ENCODE measurements at places on chromosomes 4 and X.

GRCh38 chr4:11914406-11914805 is 485.7 kb upstream of the HS3ST1 start:
- DNase-seq, result no peak
- H3K27me3 ChIP-seq, result no peaks in the 10 kb centered on the region
- H3K36me3 ChIP-seq, result no peaks in the 10 kb centered on the region
- H3K4me3 ChIP-seq, result no peak overlapping the region
- no peaks in the 10 kb centered on the region for H3K4me1 ChIP-seq

DNA sequence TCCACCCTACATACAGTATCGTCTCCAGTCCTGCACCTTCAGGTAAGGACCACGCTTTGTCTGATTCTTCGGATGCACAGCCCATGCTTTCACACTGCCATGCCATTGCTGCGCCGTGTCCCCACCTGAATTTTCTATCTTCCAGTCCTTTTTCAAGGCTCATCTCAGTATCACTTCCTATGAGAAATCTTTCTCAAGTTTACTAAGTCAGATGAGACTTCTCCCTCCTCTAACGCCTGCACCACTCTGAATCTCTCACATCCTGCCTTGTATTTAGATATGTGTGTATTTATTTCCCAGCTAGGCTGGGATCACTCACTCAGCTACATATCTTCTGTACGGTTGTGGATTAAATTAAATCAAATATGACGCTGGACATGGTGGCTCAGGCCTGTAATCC is 116.8 kb downstream of the SMIM20 start:
- H3K27ac ChIP-seq, result no peak overlapping the region
- H3K27me3 ChIP-seq, result peaks cover 5% of the 10 kb centered on the region
- no peak for DNase-seq
- H3K4me1 ChIP-seq, result peaks cover 35% of the 10 kb centered on the region
- no peaks in the 10 kb centered on the region for H3K36me3 ChIP-seq
- no peak overlapping the region for H3K4me3 ChIP-seq

DNA sequence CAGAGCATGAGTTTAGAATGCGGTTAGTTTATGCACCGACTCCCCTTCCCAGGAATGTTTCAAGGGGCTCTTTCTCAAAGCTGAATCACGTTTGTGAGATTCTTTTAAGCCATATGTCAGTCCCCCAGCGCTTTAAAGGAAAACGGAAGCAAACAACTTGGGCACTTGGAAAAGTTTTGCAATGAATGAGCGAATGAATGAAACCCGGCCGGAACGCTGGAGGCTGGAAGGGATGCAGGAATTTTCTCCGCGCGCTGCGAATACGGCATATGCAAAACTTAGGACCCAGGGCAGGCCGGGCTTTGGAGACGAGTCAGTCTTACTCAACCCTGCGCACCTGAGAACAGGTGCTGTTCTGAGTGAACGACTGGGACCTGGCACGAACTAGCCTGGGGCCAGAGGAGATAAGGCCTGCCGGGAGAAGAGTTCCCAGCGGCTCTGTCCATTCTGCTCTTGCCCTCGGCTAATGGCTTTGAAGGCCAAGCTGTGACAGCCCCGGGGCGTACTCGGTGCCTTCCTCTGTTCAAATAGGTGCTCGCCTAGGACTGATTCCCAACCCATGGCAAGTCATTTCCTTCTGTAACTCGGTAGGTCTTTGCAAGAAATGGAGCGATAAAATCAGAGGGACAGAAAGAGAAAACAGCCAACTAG is 743 bp upstream of the NRK start:
- peaks cover 11% of the 10 kb centered on the region for H3K4me1 ChIP-seq
- H3K27ac ChIP-seq, result no peak overlapping the region
- H3K4me3 ChIP-seq, result peak overlapping the region; percentile 48
- DNase-seq, result no peak
- H3K27me3 ChIP-seq, result no peaks in the 10 kb centered on the region

GRCh38 chr4:126265888-126266287 is 951.1 kb downstream of the FAT4 start:
- no peaks in the 10 kb centered on the region for H3K27me3 ChIP-seq
- no peak overlapping the region for H3K4me3 ChIP-seq
- no peaks in the 10 kb centered on the region for H3K36me3 ChIP-seq
- H3K4me1 ChIP-seq, result peaks cover 5% of the 10 kb centered on the region
- no peak for DNase-seq
- no peak overlapping the region for H3K27ac ChIP-seq

DNA sequence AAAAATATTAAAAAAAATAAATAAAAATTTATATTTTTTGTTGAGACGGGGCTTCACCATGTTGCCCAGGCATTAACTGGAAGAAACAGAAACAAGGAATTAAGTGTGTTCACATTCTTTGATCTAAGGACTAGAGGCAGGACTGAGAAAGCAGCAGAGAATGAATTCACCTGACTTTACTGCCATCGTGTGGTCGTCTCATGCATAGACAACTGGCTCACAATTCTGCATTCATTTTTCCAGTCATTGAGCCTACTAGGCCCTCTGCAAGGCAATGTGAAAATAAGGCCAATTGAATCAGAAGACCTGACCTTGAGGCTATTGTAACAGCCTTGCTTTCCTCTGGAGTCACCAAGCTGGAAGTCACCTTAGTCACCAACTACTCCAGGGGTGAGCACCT is 37.4 kb downstream of the LHFPL1 start:
- no peaks in the 10 kb centered on the region for H3K36me3 ChIP-seq
- H3K27ac ChIP-seq, result no peak overlapping the region
- DNase-seq, result no peak
- no peaks in the 10 kb centered on the region for H3K27me3 ChIP-seq
- H3K4me1 ChIP-seq, result no peaks in the 10 kb centered on the region

DNA sequence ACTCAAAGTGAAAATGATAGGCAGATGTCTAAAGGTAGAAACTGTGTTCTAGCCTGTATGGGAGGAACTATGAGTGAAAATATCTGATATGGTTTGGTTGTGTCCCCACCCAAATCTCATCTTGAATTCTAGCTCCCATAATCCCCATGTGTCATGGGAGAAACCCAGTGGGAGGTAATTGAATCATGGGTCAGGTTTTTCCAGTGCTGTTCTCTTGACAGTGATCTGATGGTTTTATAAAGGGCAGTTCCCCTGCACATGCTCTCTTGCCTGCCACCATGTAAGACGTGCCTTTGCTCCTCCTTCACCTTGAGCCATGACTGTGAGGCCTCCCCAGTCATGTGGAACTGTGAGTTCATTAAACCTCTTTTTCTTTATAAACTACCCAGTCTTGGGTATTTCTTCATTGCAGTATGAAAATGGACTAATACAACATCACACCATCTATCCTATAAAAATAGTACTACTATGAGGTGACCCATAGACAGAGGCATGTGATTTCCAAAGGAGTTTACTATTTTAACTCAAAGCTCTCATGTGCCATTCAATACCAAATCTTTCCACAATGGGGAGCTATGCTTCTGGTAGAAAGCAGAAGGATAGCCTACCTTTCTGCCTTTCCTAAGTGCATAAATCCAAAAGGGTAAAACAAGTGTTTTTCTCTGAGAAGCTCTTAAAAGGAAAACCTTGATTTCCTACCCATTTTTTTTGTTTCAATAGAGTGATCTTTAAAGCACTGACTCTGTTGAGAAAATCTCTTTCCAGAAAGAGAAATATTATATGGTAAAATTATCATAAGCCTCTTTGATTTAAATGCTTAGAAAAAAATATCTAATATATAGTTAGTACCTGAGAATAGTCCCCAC is 38.8 kb downstream of the SEC31A start:
- DNase-seq, result no peak
- no peak overlapping the region for H3K4me3 ChIP-seq
- H3K27ac ChIP-seq, result no peak overlapping the region

DNA sequence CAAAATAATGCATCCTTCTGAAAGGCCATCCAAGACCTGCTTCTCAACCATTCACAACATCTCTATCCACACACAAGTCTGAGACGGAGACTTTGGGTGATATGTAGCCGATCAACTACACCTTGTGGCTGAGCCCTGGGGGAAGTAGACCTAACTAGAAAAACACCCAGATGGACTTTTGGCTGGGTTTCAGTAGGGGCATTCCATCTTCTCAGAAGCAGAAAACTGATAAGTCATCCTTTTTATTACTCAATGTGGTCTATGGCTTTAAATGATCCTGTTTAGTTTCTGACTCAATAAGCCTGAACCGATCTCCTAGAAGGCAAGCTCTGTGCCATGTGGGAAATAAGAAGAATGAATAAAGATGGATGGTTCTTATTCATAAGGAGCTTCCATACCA is 82.5 kb upstream of the AFF2 start:
- no peak overlapping the region for H3K27ac ChIP-seq
- no peaks in the 10 kb centered on the region for H3K36me3 ChIP-seq
- H3K27me3 ChIP-seq, result no peaks in the 10 kb centered on the region
- H3K4me1 ChIP-seq, result no peaks in the 10 kb centered on the region
- DNase-seq, result no peak

GRCh38 chr4:13092702-13093101 is 391.4 kb downstream of the RAB28 start:
- no peaks in the 10 kb centered on the region for H3K36me3 ChIP-seq
- H3K4me1 ChIP-seq, result peaks cover 19% of the 10 kb centered on the region
- DNase-seq, result no peak
- H3K27me3 ChIP-seq, result no peaks in the 10 kb centered on the region
- no peak overlapping the region for H3K4me3 ChIP-seq
- H3K27ac ChIP-seq, result peak overlapping the region; percentile 24

GRCh38 chr4:15198070-15198727 is 195.9 kb downstream of the CPEB2 start:
- no peaks in the 10 kb centered on the region for H3K36me3 ChIP-seq
- no peak for DNase-seq
- no peak overlapping the region for H3K4me3 ChIP-seq
- H3K27ac ChIP-seq, result no peak overlapping the region

DNA sequence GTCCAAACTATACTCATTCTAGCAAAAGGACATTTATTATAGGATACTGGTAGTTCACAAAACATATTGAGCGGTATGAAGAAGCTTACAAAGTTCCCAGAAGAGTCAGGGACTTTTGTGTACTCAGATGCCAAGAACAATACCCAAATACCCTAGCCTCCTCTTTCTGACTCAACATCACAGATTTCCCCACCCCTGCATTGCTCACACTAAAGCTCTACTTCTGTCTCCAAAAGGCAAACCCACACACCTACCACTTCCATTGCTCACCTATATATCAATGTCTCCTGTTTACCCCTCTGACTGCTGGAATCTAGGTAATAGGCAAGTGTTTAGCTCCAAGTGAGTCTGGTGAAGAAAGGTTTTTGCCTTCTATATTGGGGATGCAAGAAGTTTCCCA is 100.7 kb upstream of the HCCS start:
- no peak overlapping the region for H3K4me3 ChIP-seq
- no peak overlapping the region for H3K27ac ChIP-seq
- no peaks in the 10 kb centered on the region for H3K27me3 ChIP-seq
- no peaks in the 10 kb centered on the region for H3K4me1 ChIP-seq
- no peak for DNase-seq

GRCh38 chrX:78950009-78950835 is 5.0 kb downstream of the P2RY10 start:
- no peaks in the 10 kb centered on the region for H3K4me1 ChIP-seq
- no peak for DNase-seq
- no peaks in the 10 kb centered on the region for H3K27me3 ChIP-seq
- H3K36me3 ChIP-seq, result no peaks in the 10 kb centered on the region
- H3K4me3 ChIP-seq, result no peak overlapping the region
- H3K27ac ChIP-seq, result no peak overlapping the region

- H3K27me3 ChIP-seq, result no peaks in the 10 kb centered on the region
- no peaks in the 10 kb centered on the region for H3K36me3 ChIP-seq
- H3K4me1 ChIP-seq, result peaks cover 16% of the 10 kb centered on the region
- no peak for DNase-seq
These were observed 98.2 kb downstream of the SOWAHB start for GRCh38 chr4:76799718-76800117.

- no peaks in the 10 kb centered on the region for H3K36me3 ChIP-seq
- no peaks in the 10 kb centered on the region for H3K27me3 ChIP-seq
These were observed 45.6 kb downstream of the FHL1 start for GRCh38 chrX:136192839-136193414.

- no peak overlapping the region for H3K4me3 ChIP-seq
- H3K27ac ChIP-seq, result no peak overlapping the region
- H3K4me1 ChIP-seq, result no peaks in the 10 kb centered on the region
- DNase-seq, result no peak
These were observed 36.1 kb downstream of the GRXCR1 start for GRCh38 chr4:42928582-42928981.

GRCh38 chrX:825991-826390 is 195.4 kb downstream of the SHOX start:
- DNase-seq, result no peak
- H3K27ac ChIP-seq, result no peak overlapping the region
- H3K36me3 ChIP-seq, result no peaks in the 10 kb centered on the region
- H3K4me3 ChIP-seq, result no peak overlapping the region
- H3K27me3 ChIP-seq, result no peaks in the 10 kb centered on the region
- H3K4me1 ChIP-seq, result no peaks in the 10 kb centered on the region

- DNase-seq, result no peak
- H3K36me3 ChIP-seq, result no peaks in the 10 kb centered on the region
- no peak within 1 kb of the TSS for H3K27ac ChIP-seq
- H3K4me3 ChIP-seq, result peak within 1 kb of the TSS; percentile 1
- peaks cover 54% of the 10 kb centered on the region for H3K4me1 ChIP-seq
- peaks cover 87% of the 10 kb centered on the region for H3K27me3 ChIP-seq
These were observed at the start of gene ARX for GRCh38 chrX:25015486-25016360. Gene ARX, minus strand, starts transcription at chrX:25015965. Its CDS starts 228 bp downstream, at chrX:25015737.

DNA sequence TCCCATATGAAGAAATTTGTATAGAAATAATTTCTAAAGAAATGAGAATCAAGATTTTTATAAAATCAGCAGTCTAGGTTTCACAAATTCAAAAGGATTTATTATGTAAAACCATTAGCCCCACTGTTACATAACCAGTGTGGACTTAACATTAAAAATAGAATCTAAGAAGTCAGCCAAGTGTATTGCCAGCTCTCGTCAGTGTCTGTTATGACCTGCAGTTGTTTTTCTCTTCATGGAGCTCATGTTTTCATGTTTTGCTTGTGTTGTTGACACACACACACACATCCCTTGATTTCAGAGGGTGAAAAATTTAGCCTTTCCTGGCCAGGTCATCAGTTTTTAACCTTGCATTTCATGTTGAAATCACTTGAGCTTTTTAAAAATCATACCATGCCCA is 39.5 kb downstream of the USP38 start:
- H3K4me3 ChIP-seq, result no peak overlapping the region
- H3K36me3 ChIP-seq, result no peaks in the 10 kb centered on the region
- H3K27me3 ChIP-seq, result no peaks in the 10 kb centered on the region
- DNase-seq, result no peak
- H3K27ac ChIP-seq, result peak overlapping the region; percentile 53

Measured in esophagus muscularis mucosa (tissue), 4 donors.